Stimulated activated CD8-positive, alpha-beta memory T cell treated with anti-CD3 and anti-CD28 coated beads, Interleukin-7, amount 100 ng/mL, for 1 hour (primary cell): ENCODE measurements at places on chromosomes 4 and X.

DNA sequence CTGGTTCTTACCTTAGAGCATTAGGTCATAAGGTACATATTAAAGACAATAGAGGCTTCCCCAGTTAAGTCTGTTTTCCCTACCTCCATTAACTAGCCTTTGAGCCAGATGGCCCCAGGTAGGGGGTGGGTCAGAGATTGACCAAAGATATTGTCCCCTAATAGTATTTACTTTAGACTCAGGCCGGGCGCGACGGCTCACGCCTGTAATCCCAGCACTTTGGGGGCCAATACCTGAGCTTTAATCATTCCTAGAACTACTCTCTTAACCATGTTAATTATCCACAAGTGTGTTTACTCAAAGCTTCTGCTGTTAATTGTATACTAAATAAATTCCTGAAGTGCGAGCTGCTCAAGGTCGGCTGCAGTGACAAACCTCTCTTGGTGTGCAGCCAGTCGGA lies 28.0 kb upstream of the AMBN start:
- no peak for DNase-seq

DNA sequence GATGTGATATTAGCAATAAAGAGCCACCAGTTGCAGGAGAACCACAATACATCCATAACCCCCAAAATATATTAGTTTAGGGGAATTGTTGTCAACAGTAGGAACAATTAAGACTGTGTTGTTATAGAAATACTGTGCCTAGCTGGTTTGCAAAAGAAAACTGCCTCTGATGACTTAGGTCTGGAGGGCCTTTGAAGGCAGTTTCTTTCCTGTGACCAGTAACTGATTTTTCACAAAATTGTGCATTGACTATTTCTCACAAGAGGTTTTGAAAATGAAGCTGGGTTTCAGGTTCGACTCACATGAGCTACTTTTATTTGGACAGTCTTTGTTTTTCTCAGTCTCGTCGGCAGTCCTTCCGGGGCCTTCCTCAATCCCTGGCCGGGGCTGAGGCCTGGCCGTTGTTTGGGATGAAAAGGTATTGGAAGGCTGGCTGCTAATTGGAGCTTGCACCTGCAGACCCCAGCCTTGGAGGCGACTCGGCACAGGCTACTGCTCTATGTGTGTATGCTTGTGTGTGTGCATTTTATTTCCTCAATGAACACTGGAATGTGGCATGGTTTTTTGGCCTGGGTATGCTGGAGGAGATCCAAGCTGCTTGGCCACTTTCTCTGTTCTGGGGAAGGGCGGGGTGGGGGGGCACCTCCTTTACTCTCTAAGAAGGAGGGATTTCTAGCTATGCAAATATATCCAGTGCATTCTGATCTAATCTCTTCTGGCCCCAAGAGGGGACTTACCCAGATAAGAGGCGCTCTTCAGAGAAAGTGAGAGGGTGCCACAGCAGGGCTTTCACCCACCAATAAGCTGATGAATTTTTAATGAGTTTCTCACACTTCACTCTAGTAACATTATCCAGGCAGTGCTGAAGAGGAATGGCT lies 49.5 kb upstream of the LNX1 start:
- DNase-seq: no peak

DNA sequence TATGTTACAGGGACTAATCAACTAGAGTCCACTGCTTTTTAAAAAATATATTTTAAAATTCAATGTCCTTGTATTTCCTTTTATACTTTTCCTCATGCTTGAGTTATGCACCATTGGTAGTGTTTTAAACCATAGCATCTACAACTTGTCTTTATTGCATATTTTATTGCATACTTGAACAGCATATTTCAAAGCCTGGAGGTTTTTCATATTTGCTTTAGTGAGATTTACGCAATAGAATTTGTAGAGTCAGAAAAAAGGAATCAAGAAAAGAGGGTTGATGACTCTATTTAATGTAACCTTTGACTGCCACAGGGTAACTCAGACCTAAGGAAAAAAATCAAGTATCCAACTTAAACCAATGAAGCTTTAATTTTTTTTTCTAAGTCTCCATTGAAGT lies 1165.7 kb upstream of the IGFBP7 start:
- DNase-seq: no peak

GRCh38 chr4:84967243-84967690 lies 777 bp upstream of the WDFY3 start:
- no peak for DNase-seq

DNA sequence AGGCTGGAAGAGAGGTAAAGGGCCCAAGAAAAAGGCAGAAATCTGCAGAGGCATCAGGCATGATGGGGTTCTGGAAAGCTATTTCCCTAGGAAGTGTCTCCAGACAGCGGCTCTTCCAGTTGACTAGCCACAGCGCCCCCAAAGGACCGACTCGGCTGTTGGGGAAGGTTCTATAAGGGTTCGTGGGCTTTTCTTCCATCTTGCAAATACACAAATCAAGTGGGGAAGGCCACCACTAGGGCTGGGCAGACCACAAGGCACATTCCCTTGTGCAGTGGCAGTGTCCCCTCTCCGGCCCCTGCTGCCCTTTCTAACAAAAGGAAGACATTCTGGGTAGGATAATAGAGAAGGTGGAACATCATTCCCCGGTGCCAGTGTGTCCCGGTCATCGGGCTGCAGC lies 18.2 kb downstream of the BCOR start:
- DNase-seq: no peak

DNA sequence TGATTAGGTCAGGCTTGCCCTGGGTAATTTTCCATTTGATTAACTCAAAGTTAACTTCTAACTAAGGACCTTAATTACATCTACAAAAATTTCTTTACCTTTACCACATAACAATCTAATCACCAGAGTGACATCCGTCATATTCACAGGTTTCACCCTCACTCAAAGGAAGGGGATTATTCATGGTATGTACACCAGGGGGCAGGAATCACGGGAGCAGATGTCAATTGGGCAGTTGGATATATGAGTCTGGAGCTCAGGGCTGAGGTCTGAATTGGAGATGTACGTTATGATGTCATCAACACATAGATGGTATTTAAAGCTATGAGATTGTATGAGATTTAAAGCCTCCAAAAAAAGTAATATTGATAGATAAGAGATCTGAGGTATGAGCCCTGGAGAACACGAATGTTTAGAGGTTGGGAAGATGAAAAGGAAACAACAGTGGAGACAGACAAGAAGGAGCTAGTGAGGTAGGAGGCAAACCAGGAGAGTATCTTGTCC lies 52.9 kb downstream of the PGRMC1 start:
- DNase-seq: no peak

DNA sequence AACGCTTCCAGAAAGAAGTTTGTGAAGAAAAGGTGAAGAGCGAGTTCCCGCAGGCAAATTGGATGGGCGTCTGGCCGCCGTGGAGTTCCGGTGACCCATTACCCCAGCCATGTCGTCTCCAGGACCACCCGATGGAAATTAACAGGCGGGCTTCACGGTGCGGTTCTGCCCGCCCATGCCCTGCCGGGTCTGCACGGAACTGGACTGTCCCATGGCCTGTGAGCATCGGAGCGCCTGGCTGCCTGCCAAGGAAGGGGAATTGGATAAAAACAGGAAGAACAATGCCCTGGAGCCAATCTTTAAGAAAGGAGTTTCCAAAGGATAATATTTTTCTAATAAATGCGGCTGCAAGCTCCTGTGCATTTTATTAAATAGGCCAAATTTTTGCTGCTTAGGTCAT lies 319.8 kb upstream of the SLC7A11 start:
- DNase-seq: no peak
